ENCODE measurements at places on chromosomes 2 and 18. TPM values are rescaled to one million over a fixed set of nuclear protein-coding genes. Genes with fewer than 3 reads are reported as not detected.

DNA sequence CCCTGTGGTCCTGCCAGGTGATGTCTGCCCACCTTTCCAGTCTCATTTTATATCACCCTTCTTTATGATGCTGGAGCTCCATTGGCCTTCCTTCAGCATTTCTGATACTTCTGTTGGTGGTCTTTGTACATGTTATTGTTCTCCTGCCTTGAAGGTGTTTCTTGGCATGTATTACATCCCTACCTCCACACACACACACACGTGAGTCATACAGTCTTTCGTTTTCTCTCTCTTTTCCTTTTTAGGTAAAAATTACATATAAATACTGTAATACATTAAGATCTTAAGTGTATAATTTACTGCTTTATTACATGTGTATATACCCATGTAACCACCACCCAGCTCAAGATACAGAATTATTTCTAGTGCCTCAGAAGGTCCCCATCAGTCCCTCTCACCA lies 10.2 kb upstream of the ADGRF3 start:
- DNase-seq = no peak

- DNase-seq = no peak
Measured at GRCh38 chr2:2782007-2782406, 450.9 kb upstream of the MYT1L start.

DNA sequence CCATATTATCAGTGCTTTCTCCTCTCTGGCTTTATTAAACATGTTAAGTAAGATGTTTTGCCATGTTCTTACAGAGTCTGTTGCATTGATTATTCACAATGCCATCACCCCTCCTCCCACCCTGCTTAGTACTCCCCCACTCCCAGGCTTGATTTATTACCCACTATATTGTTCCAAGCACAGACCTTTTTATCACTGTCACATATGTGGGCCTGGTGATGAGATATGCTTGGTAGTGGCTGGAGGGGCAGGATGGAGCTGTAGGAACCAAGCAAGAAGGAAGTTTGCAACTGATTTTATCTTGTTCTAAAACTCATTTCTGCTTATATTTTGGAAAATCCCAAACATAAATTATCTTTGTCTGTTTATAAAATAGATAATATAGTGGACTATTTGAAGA lies 748.2 kb upstream of the CELF4 start:
- DNase-seq = no peak

- DNase-seq = no peak
Measured at GRCh38 chr2:191604154-191604553, 73.8 kb upstream of the NABP1 start.

DNA sequence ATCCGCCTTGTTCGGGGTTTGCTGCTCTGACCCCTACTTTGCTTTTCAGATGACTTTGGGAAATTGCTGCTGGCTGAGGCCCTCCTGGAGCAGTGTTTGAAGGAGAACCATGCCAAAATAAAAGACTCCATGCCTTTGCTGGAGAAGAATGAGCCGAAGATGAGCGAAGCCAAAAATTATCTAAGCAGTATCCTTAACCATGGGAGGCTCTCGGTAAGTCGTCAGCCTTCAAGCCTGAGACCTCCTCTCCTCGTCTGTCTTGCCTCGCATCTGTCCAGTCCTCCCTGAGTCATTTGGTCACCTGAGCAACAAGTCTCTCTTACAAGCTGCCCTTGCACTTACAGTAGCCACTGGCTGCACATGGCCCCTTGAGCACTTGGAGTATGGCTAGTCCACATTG lies 34.7 kb upstream of the MCFD2 start:
- no peak for DNase-seq

DNA sequence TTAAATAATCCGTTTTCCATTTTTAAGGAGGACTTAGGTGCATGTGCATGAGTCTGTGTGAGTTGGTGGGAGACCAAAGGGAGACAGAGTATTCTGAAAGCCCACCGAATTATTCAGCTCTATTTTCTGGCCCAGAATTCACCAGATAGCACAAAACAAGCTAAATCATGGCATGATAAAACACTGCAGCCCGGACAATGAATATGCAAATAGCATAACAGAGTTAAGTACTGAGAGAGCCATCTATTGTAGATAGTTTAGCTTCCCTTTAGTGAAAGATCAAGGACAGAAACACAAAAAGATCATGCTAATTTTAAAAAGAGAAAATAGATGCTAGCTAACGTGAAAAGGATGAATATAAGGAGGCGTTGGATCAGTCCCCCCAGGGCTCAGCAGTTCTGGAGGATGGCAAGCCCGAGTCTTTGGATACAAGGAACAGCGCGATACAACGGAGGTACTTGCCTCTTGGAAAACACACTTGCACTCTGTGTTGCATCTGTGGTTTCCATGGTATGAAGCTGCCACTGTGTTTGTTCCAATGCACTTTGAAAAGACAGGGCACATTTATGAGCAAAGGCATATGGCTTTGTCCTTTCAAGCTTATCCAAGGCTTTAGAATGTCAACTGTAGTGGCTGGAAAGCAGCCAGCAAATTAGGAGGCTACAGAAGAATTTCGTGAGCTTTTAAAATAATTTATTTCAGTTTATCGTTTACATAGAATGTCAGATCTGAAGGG lies 119.9 kb downstream of the LYPD1 start:
- DNase-seq = no peak

DNA sequence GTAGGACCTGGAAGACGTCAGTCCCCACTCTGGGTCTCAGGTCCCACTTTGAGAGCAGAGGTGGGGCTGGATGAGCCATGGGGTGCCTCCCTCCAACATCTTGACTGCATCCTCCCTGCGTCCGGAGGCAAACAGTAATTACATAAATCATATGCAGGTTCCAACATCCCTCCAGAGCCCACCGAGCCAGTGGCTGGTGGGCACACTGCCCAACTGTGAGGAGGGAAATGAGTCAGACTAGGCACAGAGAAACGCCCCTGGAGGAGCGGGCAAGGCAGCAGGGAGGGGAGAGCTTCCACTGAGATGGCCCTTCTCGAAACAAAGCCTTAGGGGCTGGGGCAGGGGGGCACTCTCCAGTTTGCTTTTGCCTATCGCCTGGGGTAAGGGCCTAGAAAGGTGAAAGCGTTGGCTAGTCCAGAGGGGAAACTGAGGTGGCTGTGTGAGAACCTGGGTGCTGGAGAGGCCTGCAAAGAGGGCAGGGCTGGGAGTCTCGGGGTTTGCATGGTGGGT lies 168.2 kb upstream of the MYCN start:
- DNase-seq = peak; percentile 33

- DNase-seq = no peak
Measured at GRCh38 chr2:212733273-212733672, 194.7 kb upstream of the ERBB4 start.

The CCDC150 gene
- total RNA-seq = 5.8 TPM

The TMEM237 gene
- total RNA-seq = 21.8 TPM

GRCh38 chr2:205767617-205768016 lies 85.3 kb downstream of the NRP2 start:
- no peak for DNase-seq

The TM4SF20 gene
- not detected for total RNA-seq

DNA sequence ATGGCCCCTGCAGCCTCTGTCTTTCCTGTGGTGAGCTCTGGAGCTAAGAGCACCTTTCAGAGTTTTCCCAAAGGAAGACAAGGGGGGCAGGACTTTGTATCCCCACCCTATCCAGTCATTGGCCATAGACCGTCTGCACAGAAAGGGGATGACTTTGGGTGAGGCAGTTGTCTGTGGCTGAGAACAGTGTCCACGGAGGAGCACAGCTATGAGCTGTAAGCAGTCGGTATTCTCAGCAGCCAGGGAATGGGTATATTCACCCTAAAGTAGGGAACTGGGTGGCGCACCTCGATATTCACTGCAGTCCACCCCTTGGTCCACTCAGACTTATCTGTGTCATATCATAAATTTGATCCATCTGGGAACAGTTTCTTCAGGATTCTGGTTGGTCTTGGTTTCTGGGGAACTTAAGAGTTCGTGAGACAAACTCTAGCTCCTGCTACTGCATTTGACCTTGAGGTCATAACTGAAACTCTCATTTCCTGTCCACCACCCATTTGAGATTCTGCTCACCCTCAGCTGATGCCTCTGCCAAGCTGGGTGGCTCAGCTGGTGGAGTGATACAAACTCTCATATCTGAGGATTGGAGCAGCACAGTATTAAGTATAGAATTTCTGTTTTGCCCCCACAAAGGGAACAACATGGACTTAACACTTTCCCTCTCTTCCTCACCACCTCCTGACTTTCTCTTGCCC lies 45.2 kb upstream of the SCG2 start:
- DNase-seq = no peak

DNA sequence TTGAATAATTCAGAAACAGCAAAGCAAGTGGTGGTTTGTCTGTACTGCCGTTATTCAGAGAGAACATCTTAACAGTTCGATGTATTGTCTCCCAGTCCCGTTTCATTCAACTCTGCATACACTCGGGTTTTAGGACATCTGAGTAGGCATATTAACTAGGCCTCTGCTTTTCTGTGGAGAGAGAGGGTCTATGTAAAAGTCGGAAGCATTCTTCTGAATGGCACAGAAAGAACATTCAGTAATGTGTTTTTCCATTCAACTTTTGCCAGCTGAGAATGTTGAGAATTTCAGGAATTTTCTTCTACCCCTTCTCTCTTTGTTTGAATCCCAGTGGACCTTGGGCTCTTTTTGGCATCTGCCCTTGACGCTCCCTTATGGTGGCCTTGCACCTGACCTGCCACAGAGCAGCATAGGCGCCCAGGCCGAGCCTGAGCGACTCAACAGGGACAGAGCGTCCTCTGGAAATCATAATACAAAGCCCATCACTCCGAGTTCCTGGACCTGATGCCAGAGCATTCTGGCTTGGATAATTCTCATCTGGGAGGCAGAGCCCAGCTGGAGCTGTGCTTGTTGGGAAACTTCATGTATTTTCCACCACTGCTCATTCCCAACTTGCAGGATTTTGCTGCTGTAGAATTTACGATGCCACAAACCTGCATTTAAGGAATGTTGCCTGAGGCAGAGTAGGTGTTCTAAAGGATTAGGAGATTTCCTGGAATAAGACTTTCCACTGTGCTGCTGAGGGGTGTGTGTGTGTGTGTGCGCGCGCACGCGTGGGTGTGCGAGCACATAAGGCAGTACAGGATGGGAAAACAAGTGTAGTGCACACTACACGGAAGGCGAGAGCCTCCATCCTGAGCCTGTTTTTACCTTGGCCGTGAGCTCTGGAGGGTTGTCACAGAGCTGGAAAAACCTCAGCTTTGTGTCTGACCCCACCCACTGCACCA lies 77.2 kb upstream of the TXNDC2 start:
- DNase-seq = no peak

- DNase-seq = no peak
Measured at GRCh38 chr2:173043476-173043875, 32.2 kb upstream of the MAP3K20 start.

GRCh38 chr2:211026109-211026508 lies 469.7 kb downstream of the CPS1 start:
- no peak for DNase-seq

The DSG1 gene
- 0.04 TPM for total RNA-seq

GRCh38 chr2:134783912-134784311 lies 54.5 kb upstream of the ACMSD start:
- no peak for DNase-seq

The NCKAP5 gene
- total RNA-seq = 10.5 TPM

All from sciatic nerve (tissue), 2 donors.